ENCODE measurements at places on chromosomes 6 and 20. TPM values are rescaled to one million over a fixed set of nuclear protein-coding genes. Genes with fewer than 3 reads are reported as not detected.

- H3K36me3 ChIP-seq: no peaks in the 10 kb centered on the region
- no peak overlapping the region for H3K27ac ChIP-seq
- H3K27me3 ChIP-seq: no peaks in the 10 kb centered on the region
- DNase-seq: peak; percentile 59
- peak overlapping the region; percentile 74 for H3K4me3 ChIP-seq
- peaks cover 6% of the 10 kb centered on the region for H3K4me1 ChIP-seq
Measured at GRCh38 chr6:12957321-12958051, 240.9 kb downstream of the PHACTR1 start.

DNA sequence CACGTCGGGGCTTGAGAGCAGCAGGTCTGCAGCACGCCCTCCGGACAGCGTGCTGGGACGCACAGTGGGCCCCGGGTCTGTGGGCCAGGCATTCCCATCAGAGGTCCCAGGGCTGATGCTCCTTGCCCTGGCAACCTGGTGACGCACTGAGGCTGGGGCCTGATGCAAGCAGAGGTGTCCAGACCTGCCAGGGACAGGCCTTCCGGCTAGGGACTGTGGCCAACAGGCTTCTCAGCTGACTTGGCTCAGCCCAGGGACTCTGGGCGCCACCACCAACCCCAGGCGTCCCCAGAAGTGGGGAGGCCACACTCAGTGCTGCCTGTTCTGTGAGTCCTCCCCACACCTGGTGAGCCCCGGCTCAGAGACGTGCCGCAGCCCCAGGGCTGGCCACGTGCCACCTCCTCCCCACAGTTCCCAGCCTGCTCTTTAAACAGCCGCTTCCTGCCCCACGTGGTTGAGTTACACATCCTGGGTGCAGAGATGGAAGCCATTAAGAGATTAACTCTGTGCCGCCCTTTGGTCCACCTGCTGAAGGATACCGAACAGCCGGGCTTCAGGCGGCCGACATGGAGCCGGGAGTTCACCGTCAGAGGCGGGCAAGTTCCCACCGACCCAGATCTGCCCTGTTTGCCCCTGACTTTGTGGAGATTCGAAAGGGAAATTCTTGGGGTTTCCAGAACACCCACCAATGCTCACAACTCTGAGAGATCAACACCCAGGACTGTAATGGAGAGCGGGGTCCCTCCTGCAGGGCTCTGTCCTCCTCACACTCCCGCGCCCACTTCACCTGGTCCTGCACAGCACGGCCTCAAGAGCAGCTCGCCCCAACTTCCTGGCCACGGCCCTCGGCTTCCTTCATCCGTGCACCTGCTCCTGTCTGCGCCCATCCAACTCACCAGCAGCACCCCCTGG, 37.6 kb upstream of the ZBP1 start:
- DNase-seq: peak; percentile 24
- no peaks in the 10 kb centered on the region for H3K27me3 ChIP-seq
- no peaks in the 10 kb centered on the region for H3K36me3 ChIP-seq
- H3K27ac ChIP-seq: no peak overlapping the region
- no peak overlapping the region for H3K4me3 ChIP-seq

DNA sequence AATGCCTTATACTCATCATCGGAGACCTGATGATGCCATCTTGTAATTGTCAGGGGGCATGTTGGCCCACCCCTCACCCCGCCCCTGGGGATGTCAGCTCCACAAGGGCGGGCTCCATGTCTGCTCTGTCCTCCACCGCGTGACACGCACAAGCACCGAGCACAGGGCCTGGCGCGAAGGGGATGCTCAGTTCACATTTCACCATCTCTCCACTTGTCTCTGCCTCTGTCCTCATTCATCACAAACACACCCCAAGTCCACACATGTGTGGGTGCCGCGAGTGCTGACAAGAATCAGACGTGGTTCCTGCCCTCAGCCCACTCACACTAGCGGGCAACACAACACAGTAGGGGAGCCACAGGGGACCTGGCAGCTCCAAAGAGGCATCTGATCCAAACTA, 151.2 kb upstream of the PTPN1 start:
- no peaks in the 10 kb centered on the region for H3K27me3 ChIP-seq
- DNase-seq: no peak
- peaks cover 2% of the 10 kb centered on the region for H3K4me1 ChIP-seq
- no peak overlapping the region for H3K27ac ChIP-seq
- no peak overlapping the region for H3K4me3 ChIP-seq

The CDSN gene
- polyA plus RNA-seq: not detected

The PROKR2 gene
- 0.13 TPM for polyA plus RNA-seq

The TMC2 gene
- not detected for polyA plus RNA-seq

All from SK-N-SH (cell line).